Effector memory CD4-positive, alpha-beta T cell (primary cell): ENCODE measurements at places on chromosomes 16 and 17.

GRCh38 chr16:50747207-50747956 is 5.5 kb downstream of the CYLD start:
- peak overlapping the region; percentile 16 for H3K4me3 ChIP-seq
- no peaks in the 10 kb centered on the region for H3K27me3 ChIP-seq
- no peak for DNase-seq
- H3K27ac ChIP-seq, result peak overlapping the region; percentile 99
- peaks cover 19% of the 10 kb centered on the region for H3K36me3 ChIP-seq

GRCh38 chr17:35087731-35088355 is 24.3 kb upstream of the RFFL start:
- peak overlapping the region; percentile 97 for H3K27ac ChIP-seq
- DNase-seq, result peak; percentile 21
- H3K36me3 ChIP-seq, result no peaks in the 10 kb centered on the region

DNA sequence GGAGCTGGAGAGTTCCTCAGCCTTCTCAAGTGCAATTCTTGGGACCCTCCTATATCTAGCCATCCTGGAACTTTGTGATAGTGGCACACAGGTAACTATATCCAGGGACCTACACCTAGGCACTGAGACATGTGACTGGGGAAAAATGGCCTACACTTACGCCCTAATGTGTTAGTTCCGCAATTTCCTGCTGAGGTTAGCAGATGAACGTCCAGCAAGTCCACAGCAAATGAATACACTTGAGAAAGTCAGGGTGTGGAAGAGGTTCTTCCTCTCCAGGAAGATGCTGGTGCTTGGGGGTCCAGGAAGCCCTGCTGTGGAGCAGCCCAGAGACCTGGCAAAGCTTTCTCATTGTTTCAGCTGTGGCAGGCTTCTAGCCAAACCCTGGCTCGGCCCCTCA is 20.8 kb downstream of the PIK3R5 start:
- peaks cover 40% of the 10 kb centered on the region for H3K4me1 ChIP-seq
- no peak for DNase-seq
- no peaks in the 10 kb centered on the region for H3K27me3 ChIP-seq
- H3K4me3 ChIP-seq, result no peak overlapping the region

DNA sequence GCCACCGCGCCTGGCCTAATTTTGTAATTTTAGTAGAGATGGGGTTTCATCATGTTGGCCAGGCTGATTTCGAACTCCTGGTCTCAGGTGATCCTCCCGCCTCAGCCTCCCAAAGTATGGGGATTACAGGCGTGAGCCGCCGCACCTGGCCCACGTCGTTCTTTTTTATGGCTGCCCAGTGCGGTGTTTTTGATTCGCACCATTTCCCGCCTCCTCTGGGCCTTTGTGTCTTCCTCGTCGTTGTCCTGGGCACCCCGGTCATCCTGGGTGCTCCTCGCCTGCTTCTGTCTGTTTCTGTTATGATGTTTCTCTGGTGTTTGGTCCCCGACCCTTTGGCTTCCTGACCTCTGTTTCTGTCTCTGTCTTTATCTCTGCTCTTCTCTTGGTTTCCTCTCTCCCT is 15.0 kb downstream of the CBX4 start:
- H3K4me1 ChIP-seq, result no peaks in the 10 kb centered on the region
- no peaks in the 10 kb centered on the region for H3K36me3 ChIP-seq
- no peak for DNase-seq
- H3K4me3 ChIP-seq, result no peak overlapping the region
- no peaks in the 10 kb centered on the region for H3K27me3 ChIP-seq

DNA sequence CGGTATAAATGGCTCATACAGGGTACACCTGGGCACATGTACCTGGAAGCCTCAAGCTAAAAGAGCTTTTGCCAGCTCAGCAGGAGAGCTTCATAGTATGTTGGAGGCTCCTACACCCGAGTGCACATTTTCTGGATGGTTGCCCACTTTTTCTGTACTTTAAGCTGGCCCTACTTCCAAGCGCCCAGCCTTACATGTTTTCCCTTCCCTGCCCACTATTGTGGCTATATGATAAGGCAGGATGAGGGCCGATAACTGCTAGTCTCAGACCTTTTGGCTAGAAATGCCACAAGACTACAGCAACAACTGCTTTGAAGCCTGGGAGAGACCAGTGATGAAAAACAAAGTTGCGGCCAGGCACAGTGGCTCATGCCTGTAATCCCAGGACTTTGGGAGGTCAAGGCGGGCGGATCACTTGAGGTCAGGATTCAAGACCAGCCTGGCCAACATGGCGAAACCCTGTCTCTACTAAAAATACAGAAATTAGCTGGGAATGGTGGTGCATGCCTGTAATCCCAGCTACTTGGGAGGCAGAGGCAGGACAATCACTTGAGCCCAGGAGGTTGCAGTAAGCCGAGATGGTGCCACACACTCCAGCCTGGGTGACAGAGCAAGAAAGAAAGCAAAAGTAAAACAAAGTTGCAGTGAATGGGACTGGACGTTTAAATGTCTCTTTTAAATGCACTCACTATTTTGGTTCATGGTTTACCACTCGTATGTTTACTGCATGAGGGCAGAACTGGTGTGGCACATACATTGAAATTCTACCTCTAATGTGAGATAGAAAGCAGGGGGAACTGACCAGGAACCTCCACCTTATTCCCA is 14.2 kb upstream of the MARCHF10 start:
- no peak overlapping the region for H3K4me3 ChIP-seq
- H3K27me3 ChIP-seq, result no peaks in the 10 kb centered on the region
- no peaks in the 10 kb centered on the region for H3K36me3 ChIP-seq
- H3K4me1 ChIP-seq, result no peaks in the 10 kb centered on the region
- no peak overlapping the region for H3K27ac ChIP-seq
